Left ventricle myocardium superior (tissue), 1 donor: ENCODE measurements at places on chromosomes 16 and 17.

DNA sequence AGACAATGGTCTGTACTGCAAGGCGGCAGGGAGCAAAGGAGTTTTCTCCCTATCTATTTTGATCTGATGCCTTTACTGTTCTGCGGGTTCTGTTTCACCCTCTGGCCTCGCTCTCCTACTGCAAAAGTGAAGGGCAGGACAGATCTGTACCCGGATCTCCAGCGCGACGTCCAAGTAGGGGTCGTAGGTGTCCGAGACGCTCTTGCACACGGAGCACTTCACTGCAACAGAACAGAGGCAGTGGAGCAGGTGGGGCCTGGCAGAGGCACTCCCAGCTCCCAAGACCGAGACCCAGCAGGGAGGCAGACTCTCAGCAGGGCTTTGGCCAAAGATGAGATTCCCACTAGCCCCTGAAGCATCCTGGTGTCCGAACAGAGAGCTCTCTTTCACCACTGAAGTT lies 19.8 kb downstream of the USP36 start:
- no peak for DNase-seq

DNA sequence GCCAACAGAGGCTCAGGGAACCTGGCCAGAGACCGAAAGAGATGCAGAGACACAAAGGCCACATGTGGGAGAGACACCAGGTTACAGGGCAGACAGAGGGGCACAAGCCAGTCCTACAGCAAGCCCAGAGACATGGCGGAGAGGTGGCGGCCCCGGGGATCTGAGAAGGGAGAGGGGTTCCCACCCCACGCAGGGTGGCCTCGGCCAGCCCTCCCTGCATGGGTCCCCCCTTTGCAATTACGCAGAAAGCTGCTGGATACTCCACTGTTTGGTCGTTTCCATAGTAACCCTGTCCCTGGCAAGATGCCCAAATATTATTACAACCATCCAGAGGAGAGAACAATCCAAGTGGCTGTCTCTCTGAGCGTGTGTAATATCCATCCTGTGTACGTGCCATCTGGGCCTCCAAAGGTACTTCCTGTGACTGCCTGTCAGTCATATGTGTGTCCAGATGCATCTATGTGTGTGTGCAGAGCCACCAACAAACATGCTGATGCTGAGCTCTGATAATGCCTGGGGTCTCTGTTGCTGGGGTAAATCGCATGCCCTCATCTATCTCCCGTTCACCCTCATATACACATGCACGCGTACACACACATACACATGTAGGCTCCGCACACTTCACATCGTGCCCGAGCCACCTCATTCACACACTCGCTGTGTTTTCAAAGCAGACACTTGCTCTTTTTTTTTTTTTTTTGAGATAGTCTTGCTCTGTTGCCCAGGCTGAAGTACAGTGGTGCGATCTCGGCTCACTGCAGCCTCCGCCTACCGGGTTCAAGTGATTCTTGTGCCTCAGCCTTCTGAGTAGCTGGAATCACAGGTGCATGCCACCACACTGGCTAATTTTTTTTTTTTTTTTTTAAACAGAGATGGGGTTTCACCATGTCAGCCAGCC lies 5.5 kb downstream of the PCGF2 start:
- DNase-seq: peak; percentile 47

GRCh38 chr17:74337834-74338500 lies 11.9 kb downstream of the KIF19 start:
- no peak for DNase-seq

GRCh38 chr16:86027373-86028126 lies 128.6 kb downstream of the IRF8 start:
- no peak for DNase-seq

DNA sequence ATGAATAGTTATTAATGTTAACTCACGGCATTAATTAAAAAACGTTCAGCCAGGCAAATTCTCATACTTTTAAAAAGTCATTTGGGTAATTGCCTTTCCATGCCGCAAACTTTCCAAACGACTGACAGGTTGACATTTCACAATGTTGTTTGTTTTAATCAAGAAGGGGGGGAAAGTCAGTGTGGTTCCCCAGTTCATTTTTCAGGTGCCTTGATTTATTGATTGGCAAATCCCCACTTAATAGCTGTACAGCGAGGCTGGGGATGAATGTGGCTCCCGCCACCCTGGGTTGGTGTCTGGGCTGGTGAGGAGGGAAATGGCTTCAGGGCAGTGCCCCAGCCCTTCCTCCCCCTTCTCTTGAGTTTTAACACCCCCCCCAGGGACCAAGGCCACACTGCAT lies 318.0 kb downstream of the SOX9 start:
- DNase-seq: no peak

GRCh38 chr17:76246080-76247066 lies 6.1 kb upstream of the RNF157 start:
- DNase-seq: no peak

GRCh38 chr16:19809121-19809635 lies 75.5 kb downstream of the GPRC5B start:
- DNase-seq: peak; percentile 42

- no peak for DNase-seq
Measured at GRCh38 chr17:55284944-55285339, 20.2 kb downstream of the HLF start.

DNA sequence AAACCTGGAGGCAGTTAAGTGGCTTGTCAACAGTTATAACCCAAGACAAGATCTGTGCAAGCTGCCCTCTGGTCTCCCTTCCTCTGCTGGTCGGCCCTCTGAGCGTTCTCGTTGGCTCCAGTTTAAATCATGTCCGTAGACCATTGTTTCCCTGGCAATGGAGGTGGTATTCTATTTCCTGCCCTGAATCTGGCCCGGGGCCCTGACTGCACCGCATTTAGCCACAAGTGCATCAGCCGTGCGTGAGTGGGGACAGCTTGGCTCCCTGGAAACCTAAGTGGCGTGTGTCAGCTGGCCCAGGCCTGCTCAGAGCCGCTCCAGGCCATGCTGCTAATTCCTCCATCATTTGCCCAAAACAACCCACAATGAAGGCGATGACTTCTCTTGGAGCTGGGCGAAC lies 15.0 kb upstream of the MYLK3 start:
- DNase-seq: peak; percentile 90

GRCh38 chr17:19327031-19327783 lies 35.3 kb downstream of the B9D1 start:
- no peak for DNase-seq

DNA sequence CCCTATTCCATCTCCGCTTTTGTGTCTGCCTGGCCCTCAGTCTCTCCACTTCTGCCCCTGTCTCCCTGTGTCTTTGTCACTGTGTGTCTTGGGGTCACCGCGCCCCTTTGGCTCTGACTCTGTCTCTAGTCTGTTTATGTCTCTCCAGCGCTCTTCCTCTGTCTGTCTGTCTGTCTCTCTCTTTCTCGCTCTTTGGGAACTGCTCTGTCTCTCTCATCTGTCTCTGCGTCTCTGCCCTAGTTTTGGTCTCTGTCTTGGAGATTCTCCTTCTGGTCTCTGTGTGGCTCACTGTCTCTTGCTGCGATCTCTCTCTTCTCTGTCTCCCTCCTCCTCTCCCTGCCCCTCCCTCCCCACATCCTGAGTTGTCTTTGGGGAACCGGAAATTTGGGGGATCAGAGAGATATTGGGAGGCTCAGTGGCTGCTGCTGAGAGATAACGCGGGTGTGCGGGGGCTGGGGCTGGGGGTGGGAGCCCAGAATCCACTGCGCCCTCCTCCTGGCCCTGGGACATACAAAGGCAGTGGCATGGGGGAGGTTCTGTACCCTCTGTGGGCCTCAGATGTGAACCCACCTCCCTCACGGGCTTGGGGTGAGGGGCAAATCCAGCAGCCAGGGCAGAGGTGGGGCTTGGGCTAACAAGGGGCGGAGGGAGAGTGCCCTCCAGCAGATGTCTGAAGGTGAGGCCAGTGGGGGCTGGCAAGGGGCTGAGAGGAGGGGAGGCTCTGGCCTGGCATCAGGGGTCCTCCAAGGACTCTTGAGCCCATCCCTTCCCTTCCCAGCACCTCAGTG lies 24.4 kb downstream of the LAT start:
- no peak for DNase-seq

DNA sequence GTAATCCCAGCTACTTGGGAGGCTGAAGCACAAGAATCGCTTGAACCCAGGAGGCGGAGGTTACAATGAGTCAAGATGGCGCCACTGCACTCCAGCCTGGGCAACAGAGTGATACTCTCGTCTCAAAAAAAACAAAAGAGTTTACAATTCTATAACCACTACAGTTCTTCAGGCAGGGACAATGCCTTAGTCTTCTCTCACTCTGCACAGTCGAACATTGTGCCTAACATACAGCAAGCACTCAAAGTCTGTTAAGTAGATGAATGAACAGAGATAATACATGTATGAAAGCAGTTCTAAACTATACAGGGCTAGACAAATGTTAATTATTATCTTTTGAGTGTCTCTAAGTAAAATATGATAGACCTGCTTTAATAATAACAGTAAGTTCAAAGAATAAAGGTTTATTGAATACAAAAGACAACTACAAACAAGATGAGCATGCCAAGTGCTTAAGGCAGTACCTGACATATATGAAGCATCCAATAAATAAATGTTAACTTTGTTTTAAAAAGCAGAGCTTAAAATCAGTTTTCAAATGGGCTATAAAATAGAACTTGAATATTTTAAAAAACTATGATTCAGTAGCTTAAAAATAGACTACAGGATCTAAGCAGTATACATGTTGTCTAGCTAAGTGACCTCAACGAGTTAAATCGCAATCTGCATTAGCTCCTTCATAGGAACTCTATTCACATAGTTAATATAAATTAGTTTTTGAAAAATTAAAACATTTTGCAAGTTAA lies 19.3 kb downstream of the INTS2 start:
- DNase-seq: no peak

- no peak for DNase-seq
Measured at GRCh38 chr16:76955629-76956028, 235.4 kb upstream of the MON1B start.

DNA sequence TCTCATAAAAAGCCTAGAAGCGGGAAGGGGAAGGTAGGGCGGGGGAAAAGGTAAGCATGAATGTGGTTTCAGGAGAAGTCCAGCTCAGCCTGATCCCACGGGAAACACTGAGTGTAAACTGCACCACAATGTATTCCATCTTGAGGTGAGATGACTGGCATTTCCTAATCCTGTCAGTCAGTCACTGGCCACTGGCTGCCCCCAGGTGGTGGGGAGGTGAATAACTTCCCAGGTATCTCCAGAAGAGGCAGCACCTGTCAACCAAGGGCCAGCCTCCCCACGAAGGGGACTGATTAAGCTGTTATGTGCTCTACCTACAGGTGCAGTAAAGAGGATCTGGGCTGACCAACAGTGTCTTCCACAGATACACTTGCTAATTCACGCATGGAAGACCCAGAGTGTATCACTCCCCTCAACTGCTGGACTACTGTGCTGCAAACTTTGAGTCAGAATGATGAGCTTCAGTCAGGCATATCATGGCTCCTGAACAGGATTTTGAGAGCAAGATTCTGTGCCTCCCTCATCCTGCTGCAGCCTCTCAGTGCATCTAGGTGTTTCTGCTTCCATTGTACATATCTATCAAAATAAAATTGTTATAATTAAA lies 108.5 kb upstream of the CCL2 start:
- DNase-seq: peak; percentile 69

- no peak for DNase-seq
Measured at GRCh38 chr17:17661834-17662385, 19.3 kb upstream of the RAI1 start.

GRCh38 chr17:74430706-74431567 lies 951 bp upstream of the GPRC5C start:
- peak; percentile 89 for DNase-seq

- no peak for DNase-seq
Measured at GRCh38 chr17:81691196-81691595, 7.4 kb downstream of the HGS start.

- DNase-seq: no peak
Measured at GRCh38 chr16:3266873-3267537, 10.6 kb upstream of the MEFV start.

- no peak for DNase-seq
Measured at GRCh38 chr17:58693208-58693607, 806 bp downstream of the RAD51C start.

DNA sequence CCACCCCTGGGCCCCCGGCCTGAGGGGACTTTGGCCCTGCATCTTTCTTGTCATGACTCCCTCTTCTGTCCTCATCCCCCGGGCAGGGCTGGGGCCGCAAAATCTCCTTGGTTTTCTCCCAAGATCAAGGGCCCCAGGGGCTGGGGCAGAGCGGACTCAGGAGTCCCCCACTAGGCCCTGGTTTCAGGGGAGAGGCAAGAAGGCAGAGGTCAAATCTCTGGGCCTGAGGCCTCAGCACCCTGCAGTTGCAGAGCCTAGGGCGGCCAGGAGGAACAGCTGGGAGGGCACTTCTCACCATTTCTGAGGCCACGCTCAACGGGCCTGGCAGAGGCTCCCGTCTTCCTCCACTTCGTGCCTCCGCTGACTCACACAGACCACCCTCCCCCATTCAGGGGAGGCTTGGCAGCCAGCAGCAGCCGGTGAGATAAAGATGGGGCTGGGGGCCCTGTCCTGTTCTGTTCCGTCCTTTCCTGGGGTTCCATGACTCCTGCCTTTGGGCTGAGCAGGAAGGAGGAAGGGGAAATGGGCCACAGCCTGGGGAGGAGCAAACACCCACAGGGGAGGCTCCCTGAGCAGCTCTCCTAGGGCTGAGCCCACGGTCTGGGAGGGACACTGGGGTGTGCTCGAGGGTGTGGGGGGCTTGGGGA lies 12.4 kb downstream of the ZSCAN10 start:
- DNase-seq: no peak

DNA sequence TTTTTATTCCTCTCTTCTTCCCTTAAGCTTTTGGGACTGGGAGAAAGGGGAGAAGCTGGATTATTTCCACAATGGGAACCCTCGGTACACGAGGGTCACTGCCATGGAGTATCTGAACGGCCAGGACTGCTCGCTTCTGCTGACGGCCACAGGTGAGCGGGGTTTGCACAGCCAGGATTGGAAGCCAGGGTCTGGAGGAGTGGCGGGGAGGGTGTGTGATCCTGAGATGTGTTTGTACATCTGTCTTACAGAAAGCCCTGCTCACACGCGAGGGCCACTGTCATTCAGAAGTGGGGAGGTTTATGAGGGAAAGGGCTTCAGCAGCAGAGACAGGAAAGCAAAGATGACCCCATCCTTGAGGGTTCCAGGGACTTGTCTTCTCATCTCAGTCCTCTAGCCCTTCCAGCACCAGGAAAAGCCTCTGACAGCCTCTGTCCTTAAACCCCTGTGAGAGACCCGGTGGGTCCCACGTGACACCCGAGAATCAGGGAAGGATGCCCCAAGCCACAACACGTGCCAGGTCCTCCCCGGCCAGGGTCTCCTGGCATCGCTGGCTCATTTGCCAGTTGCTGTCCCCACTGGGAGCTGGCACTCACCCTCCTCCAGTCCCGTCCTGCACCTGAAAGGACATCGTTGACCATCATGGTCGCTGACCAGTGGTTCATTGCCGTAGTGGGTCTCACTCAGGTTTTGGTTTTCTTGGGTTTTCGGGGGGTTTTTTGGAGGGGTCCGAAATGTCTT lies 44.3 kb upstream of the CHMP6 start:
- DNase-seq: no peak

- peak; percentile 81 for DNase-seq
Measured at GRCh38 chr17:9115214-9116191, 94.2 kb downstream of the NTN1 start.

GRCh38 chr16:56800355-56800754 lies 64.7 kb upstream of the SLC12A3 start:
- DNase-seq: no peak

- DNase-seq: no peak
Measured at GRCh38 chr17:12041312-12041711, 20.6 kb downstream of the MAP2K4 start.

GRCh38 chr16:1706386-1707192 lies 594 bp downstream of the MAPK8IP3 start:
- no peak for DNase-seq
